Umbilical cord (tissue), 2 donors: ENCODE measurements at places on chromosomes 1 and 21. TPM values are rescaled to one million over a fixed set of nuclear protein-coding genes. Genes with fewer than 3 reads are reported as not detected.

Gene OR10Z1
- total RNA-seq, result 3.6 TPM

GRCh38 chr1:21781815-21782348 lies 1.1 kb downstream of the USP48 start:
- DNase-seq, result peak; percentile 79

Gene TNFAIP8L2
- 2.2 TPM for total RNA-seq

GRCh38 chr1:155858800-155859233 lies 550 bp upstream of the SYT11 start:
- no peak for DNase-seq

- DNase-seq, result peak; percentile 71
Measured at GRCh38 chr1:183023601-183024316, 539 bp downstream of the LAMC1 start.

Gene PLPPR4
- 9.9 TPM for total RNA-seq

DNA sequence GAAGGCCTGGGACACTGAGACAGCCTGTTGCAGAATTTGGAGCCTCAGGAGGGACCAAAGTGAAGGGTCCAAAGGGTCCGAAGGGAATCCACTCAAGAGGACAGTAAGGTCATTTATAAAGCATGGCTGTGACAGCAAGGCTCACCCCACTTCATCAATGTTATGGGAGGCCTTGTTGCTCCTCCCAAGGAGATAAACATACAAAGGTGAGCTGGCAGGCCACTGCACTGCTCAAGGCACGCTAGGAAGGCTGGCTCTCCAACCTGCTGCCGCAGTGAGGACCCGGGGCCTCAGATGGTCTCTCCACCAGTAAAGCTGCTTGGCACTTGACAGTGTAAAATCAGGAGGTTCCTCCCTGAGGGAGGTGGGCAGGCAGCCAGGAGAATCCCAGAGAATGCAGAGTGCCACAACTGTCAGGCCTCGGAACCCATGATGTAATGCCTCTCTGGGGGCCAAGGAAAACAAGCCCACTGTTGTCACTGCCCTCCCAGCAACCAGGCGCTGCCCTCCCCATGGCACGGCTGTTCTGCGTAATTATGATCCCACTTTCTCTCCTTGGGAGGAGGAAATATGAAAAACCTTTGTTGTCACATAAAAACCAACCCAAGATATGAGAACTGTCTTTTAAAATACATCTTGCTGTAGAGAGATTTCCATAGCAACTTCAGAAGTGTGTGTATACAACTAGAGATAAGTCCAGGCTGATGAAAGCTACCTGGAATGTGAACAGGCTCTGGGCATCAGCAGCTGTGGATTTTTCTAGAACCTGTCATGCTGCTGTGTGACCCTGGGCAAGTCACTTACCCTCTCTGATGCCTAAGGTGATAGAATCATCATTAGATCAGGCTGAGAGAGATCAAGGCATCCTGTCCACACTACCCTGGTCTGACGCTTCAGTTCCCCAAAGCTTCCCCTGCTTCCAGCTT lies 102.5 kb downstream of the KCNN3 start:
- DNase-seq, result peak; percentile 72

Gene GPATCH2
- 24.6 TPM for total RNA-seq

Gene SEC16B
- 9.6 TPM for total RNA-seq

Gene ARHGEF16
- not detected for total RNA-seq

- no peak for DNase-seq
Measured at GRCh38 chr1:12460121-12460520, 157.9 kb downstream of the DHRS3 start.

GRCh38 chr21:42159560-42160110 lies 59.3 kb upstream of the ABCG1 start:
- DNase-seq, result no peak

GRCh38 chr21:28282833-28283232 lies 709.8 kb downstream of the LTN1 start:
- DNase-seq, result peak; percentile 78

- DNase-seq, result peak; percentile 91
Measured at GRCh38 chr1:24683713-24684162, 40.6 kb downstream of the SRRM1 start.

DNA sequence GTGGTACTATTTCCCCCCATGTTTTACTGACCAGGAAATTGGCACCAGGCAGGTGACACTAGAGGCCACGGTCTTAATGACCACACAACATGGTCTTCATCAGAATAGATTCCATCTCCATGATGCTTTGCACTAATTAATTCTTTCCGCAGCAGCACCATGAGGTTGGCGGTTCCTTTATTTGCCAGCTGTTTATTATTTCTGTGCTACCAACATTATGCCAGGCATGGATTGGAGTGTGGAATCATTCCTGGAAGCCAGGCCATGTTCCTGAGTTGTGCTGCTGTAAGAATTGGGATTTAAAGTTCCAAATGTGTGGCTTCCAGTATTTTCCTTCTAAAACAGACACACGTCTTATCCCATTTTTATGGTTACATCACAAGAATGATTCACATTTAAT lies 107.8 kb downstream of the NFIA start:
- no peak for DNase-seq

GRCh38 chr1:31576201-31576669 lies at the start of gene TINAGL1:
TINAGL1 (plus strand) TSS chr1:31576515; CDS start chr1:31577149, 634 bp downstream.
- peak; percentile 76 for DNase-seq

DNA sequence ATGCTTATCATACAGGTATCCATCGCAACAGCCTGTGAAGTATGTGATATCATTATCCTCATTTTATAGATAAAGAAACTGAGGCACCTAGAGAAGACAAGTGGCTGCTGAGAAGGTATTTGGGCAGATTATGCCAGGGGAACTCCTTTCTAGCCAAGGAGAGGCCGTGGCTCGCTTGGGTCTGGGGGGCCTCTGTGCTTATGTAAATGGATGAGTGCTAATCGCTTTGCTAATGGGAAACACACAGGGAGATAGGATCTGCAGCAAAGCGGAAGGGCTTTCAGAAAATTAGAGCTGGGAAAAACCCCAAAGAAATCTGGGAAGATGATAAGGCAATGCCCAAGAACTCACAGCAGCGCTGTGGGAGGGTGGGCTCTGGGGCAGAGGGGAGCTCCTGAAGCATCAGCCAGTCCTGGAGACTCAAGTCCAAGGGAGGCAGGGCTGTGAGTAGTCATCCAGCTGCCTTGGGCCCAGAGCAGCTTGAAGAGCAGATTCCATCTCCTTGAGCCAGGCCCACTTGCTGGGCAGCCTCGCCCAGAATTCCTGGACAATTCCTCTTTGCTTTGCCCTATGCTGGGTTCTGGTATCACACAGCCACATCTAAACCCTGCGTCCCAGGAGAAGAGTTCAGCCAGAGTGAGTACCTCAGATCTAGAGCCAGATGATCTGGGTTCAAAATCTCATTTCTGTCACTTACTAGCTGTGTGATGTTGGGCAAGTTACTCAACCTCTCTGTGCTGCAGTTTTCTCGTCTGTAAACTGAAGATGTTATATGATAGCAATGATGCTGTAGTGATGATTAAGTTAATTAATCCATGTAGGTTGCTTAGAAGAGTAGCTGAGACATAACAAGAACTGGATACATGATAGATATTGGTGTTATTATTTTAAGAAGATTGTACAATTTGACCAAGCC lies 36.7 kb downstream of the FOXD2 start:
- DNase-seq, result no peak

Gene PLA2G2A
- 12.3 TPM for total RNA-seq

DNA sequence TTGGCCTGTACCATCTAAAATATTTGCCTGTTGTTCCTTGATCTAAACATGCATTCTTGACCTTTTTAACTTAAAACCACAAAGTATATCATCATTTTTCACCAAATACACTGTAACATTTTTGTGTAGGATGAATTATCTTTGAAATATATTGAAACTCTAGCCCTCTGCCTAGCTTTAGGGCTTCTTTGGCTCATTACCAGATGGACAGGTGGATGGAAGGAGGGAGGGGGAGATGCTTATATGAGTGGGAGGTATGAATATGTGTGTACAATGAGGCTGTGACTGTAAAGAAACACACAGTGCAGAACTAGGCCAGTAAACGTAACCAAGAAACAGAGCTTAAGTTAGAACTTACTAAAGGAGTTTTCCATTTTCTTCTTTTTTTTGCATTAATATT lies 118.5 kb downstream of the ESRRG start:
- no peak for DNase-seq

DNA sequence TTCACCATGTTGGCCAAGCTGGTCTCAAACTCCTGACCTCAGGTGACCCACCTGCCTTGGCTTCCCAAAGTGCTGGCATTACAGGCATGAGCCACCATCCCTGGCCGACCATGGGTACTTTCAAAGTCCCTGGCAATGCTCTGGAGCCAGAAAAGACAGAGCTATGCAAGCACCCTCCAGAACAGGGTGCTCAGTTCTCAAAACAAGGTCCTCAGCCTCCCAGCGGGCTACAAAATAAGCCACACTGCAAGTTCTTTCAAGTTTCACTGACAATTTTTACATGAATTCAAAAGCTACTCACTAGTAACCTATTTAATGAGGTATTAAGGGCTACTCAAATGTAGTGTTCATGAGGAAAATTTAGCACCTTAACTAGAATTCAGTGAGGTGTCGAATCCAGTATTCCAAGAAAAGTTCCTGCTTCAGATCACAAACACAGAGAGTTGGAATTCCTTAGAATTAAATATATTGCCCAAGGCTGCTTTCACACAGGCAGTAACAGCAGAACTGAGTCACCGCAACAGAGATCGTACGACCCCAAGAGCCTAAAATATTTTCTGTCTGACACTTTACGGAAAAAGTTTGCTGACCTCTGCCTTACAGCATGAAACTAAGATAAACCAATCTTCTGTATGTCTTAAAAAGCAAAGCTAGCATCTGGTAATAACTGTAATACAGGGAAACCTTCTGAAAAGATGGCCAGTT lies 60.7 kb downstream of the HSF2BP start:
- DNase-seq, result peak; percentile 74

DNA sequence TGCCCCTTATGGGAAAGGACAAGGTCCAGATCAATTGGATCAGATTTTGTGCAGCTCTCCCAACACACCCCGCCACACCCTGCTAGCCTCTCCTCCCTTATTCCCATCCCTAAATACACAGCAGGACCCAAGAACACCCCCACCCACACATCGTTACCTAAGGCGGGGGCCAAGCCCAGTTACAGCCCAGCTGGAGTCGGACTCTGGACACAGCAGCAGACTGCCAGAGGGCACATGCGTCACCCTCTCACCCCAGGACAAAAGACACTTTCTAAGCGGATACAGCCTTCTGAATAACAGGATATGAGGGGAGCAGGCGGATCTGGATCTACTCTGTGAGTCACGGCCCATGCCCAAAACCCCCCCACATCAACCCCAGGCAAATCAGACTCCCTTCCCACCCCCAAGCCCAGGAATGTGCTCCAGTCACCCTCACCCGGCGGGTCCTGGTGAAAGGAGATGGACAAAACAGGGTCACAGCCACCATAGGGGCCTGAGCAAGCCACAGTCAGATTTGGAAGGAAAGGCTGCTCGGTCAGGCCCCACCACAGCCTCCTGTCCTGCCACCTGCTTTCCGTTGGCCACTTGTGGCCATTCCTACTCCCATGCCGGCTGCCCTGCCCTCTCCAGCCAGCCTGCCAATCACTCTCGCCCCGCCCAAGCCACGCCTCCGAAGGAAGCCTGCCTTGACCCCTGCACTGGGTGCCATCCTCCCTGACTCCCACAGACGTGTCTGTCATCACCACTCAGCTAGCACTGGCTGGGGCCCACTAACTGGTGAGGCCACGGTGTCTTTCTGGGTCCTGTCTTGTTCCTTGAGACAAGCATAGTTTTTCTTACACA lies 4.0 kb downstream of the S100A16 start:
- peak; percentile 68 for DNase-seq

Gene RCAN1
- 90.5 TPM for total RNA-seq

Gene AADACL4
- total RNA-seq, result not detected

DNA sequence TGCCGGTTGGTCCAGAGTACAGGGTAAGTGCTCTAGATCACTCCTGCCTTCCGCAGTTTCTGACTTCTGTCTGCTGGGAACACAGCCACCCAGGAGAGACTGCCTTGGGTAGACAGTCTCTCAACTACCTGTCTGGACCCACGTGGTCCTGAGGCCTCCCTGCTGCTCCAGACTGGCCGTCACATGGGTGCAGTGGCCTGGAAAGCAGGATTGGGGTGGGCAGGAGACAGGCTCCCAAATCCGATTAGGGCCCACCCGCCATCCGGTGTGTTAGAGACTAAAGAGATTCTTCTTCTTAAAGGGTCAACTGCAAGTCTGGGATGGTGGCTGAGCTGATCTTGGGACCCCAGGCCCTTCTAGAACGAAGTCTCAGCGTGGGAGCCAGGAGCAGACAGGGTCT lies 105.5 kb downstream of the EBNA1BP2 start:
- DNase-seq, result no peak

DNA sequence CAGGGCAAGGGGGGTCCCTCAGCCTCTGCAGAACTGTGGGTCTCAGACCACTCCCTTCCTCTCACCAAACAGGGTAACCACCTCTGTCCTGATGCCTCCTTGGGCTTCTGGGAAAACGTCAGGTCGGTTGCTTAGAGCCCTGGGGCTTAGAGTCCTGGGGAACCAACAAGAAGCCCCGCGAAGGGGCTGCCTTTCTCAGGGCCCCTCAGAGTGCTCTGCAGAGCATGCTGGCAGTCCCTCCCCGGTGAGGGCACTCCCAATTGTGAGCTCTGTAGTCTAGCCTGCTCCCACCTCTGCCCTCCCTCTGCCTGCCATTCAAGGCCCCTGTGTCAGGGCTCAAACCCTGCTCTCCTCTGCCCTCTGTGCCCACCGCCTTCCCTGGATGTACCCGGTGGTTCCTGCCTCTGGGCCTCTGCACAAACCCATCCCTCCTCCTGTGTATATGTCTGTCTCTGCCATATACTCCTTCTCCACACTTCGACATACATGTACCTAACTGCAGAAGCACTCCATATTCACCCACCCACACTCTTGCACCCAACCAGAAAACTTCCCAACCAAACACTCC lies 92.3 kb downstream of the DMRTB1 start:
- no peak for DNase-seq

Gene AXDND1
- 7.5 TPM for total RNA-seq

DNA sequence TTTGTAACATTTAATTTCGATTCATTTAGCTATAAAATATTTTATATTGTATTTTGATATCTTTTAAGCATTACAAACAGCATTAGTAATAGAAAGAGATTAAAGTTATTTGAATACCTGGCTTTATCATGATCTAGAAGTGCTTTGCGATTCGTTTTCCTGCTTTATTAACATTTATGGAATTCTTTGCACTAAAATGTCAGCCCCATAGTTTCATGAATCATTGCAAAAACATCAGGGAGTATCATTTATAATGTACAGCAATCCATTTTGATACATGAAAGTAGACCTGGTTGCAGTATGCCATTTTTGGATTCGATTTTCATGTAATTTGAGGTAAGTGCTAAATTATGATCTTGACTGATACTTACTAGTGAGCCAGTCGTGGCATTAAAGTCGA lies 108.0 kb upstream of the DPYD start:
- no peak for DNase-seq

DNA sequence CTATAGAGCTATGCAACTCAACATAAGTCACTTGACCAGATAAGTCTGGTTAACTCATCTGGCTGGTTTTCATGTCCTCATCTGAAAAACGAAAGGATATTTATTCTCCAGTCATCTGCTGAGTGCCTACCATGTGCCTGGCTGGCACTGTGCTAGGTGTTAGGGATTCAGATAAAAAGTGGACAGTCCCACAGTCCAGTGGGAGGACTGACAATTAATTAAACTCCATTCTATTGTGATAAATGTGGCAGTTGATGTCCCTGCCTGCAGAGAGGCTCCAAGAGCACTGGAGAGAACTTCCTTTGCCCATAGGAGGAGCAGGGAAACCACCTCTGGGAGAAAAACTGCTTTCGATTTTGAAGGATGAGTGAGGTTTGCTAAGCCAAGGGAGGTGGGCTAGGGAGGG lies 5.4 kb downstream of the NUAK2 start:
- no peak for DNase-seq
